Testis (tissue), 5 donors: ENCODE measurements at places on chromosomes 4 and X.

DNA sequence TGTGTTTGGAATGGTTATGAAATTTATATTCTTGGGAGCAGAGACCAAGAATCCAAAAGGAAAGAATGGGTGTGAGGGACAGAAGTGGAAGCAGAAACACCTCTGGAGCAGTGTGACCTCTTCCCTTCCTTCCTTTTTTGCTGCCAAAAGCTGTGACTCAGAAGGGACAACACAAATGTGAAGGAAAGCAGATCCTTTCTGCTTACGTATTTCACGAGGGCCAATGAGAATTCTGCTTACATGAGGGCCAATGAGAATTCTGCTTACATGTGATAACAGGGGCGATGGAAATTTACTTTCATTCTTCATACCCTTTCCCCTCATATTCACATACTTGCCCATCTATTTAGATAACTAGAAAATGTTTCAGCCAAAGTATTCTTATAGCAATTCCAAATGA lies 404.6 kb downstream of the PRDM5 start:
- peak; percentile 46 for DNase-seq

DNA sequence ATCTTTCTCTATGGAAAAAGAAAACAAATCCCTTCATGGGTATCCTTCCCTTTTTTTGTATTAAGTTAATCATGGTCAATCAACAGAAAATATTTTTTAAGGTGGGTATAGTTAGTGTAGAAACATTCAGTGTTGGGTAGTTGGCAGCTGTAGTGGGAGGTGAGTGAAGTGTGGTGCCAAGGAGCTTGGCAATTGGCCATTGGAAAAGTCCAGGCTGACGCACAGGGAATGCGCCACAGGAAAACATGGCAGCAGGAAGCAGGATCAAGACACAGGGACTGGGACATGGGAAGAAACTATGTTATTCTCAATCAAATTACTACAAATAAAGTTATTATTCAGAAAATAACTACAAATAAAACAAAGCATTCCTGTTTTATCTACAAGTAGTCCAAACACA lies 20.0 kb downstream of the PALLD start:
- no peak for DNase-seq

GRCh38 chr4:148962539-148963290 lies 520.5 kb upstream of the NR3C2 start:
- no peak for DNase-seq

- DNase-seq, result no peak
Measured at GRCh38 chr4:168200685-168201084, 108.3 kb downstream of the ANXA10 start.

GRCh38 chr4:68183417-68183816 lies 53.7 kb upstream of the TMPRSS11F start:
- no peak for DNase-seq

DNA sequence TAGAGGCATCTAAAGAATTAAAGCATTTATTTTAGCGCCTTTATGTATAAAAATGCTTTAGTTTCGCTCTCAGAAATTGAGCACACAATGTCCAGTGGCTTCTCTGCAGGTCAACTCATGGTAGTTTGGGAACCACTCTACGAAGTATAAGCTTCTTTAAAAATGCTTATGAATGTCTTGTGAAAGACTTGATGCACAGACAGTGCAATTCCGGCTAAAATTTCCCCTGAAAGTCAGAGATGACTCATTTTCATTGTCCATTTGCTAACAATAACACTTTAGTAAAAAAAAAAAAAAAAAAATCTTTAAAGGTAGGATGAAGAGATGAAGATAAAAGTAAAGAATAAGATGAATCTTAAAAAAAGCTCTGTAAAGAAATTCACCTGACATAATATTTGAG lies 117.2 kb downstream of the PDHA2 start:
- no peak for DNase-seq

DNA sequence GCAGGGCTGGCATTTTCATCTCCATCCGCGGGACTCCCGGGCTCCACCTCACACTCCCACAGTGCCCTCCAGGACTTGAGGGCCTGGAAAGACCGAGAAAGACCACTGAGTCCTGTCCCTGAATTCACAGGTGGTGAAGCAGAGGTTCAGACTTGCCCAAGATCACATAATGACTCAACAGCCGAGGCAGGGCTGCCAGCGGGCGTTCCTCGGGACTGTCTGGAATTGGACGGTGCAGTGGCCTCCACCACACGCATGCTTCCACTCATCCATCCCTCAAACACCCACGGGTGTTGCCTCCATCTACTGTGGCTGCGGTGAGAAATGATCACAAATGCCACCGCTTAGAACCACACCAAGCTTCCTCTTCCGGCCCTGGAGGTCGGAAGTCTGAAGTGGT lies 6.9 kb upstream of the ADRA2C start:
- no peak for DNase-seq

- no peak for DNase-seq
Measured at GRCh38 chrX:82757614-82758013, 750.5 kb upstream of the POU3F4 start.

DNA sequence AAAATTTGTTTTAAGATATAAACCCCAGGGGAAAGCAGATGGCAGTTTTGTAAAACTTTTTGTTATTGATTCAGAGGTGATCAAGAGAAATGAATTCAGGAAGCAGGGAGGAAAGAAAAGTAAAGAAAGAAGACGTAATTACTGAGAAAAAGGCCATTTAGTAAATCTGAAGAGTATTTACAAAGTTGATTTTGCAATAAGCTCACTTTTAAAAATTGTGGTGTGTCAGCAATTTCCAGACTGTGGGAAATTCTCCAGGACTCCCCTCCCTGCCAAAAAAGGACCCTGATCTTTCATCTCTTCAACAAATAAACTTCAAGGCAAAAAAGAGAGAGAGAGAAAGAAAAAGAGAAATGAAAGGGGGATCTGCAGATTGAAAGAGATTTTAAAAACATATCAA lies 36.6 kb downstream of the PCYT1B start:
- no peak for DNase-seq

DNA sequence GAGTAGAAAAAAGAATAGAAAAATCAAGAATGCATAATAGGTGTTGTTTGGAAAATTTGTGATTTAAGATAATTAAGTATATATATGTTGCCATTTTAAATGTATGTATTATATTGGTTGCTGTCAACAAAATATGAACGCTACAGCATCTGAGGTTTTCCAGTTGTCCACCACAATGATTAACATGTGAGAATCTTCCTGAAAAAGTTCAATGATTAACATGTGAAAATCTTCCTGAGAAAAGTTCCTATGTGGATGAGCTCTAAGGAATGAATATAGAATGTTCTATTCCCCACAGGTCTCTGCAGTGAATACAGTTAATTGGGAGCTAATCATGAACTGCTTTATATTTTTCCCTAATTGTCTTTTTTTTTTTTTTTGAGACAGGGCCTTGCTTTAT lies 214.7 kb downstream of the CBR4 start:
- DNase-seq, result no peak
